ENCODE measurements at places on chromosomes 6 and 20.

- no peak for DNase-seq
These were observed 447.7 kb upstream of the CDH4 start for GRCh38 chr20:60804240-60804917.

GRCh38 chr6:113876695-113877094, 19.6 kb downstream of the MARCKS start:
- DNase-seq = no peak

DNA sequence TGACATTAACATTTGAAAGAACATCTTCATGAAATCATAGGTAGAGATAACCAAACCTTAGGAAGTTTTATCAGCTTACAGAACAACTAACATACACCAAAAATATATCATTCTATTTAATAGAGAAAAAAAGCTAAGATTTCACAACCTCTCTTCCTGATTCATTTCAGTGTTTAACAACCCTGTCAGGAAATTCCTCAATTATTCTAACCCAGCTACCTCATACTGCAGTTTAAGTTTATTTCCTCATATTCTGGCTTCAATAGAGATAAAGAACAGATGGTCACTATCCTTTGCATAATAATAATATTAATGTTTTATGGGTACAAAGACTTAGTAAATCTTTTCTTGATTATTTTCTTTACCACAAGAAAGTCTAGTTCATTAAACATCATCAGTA, 112.9 kb upstream of the HSF2 start:
- no peak for DNase-seq

- no peak for DNase-seq
These were observed 115.9 kb upstream of the ARMC2 start for GRCh38 chr6:108732091-108732870.

DNA sequence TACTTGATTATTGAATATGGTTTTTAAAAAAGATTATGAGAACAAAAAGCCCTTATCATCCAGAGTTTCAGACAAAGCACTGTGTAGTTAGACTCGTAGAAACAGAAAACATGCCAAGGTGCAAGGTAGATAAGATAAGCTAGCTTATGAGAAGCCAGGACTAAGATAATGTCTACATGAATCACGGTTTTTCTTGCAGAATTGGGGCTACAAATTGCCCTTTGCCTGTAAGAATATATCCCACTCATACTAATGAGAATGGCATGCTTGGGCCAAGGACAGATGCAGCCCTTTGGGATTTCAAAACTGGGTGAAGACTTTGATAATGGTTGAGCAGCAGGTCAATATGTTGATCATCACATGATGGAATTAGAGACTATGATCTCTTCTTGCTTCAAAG, 165.3 kb upstream of the PREP start:
- no peak for DNase-seq

DNA sequence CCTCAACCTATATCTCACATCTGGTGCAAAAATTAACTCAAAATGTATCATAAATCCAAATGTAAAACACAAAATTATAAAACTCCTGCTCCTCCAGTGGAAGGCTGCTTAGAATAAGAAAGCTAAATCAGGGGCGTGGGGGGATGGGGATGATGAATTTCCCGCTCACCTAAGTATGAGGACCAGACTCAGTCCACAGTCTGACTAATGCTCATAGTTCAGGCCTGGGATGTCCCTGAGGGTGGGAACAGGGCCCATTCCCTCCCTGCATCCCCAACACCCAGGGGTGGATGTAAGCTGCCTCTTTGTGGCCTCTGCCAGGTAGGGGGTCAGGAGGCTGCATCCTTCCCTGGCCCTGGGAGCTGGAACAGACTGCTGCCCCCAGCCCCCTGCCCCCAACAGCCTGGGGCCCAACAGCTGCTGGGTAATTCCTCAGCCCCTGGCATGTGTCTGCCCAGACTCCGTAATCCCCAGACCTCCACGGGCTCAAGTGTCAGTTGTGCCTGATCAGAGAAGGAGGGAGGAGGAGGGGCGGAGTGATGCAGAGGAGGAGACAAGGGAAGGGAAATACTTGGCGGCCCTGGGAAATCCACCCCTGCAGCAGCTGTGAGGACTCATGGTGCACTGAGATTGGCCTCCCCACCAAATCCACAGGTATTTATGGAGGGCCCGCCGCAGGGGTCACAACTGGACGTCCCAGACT, 224.5 kb downstream of the PREX1 start:
- DNase-seq = no peak

DNA sequence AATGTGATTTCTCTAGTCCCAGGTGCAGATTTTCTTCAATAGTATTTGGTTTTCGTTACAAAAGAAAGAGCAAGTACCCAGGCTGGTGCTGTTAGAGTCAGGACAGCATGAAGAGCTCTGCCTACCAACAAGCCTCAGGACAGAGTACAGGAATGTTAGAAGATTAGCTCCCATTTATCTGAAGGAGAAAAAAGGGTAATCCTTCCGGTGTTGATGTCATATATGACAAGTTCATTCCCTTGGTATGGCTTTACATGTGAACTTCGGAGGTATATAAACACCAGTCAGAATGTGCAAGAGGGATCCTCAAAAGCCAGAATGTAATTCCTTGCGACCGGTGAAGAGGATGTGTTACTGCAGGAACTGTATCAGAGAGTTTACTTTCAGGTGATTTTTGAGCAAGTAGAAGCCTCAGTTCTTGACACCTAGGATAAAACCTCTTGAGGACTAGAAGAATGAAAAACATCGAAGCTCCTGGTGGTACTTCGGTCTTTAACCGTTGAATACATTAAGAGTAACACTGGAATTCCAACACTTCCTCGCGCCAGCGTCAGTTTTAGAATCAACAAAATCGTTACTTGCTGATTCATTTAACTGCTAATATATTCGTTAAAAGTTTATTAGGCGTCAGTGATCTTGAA, 194.2 kb upstream of the ZNF184 start:
- DNase-seq = no peak

DNA sequence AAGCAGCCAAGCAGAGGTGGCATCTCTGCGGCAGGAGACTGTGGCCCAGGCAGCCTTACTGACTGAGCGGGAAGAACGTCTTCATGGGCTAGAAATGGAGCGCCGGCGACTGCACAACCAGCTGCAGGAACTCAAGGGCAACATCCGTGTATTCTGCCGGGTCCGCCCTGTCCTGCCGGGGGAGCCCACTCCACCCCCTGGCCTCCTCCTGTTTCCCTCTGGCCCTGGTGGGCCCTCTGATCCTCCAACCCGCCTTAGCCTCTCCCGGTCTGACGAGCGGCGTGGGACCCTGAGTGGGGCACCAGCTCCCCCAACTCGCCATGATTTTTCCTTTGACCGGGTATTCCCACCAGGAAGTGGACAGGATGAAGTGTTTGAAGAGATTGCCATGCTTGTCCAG, 5.9 kb upstream of the PHF1 start:
- no peak for DNase-seq

GRCh38 chr20:33647603-33648395, 14.3 kb upstream of the C20orf144 start:
- no peak for DNase-seq
